ENCODE measurements at places on chromosomes 1 and 21.

DNA sequence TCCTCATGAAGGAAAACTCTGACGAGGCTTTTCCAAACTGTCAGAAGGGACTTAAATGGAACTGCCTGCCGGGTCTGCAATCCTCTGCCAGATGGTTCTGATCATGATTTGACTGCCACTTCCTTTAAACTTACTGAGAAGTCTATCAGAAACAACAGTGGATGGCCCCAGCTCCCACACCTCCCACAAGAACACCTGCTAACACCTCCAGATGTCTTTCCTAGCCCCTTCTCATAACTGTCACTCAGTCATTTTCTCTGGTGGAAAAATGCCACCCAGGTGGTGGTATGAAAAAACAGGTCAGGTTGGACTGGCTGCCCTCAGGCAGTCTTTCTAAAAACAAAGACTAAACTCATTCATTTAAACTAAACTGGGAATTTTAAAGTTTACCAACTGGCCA, 66.7 kb upstream of the ABCD3 start:
- DNase-seq = no peak

DNA sequence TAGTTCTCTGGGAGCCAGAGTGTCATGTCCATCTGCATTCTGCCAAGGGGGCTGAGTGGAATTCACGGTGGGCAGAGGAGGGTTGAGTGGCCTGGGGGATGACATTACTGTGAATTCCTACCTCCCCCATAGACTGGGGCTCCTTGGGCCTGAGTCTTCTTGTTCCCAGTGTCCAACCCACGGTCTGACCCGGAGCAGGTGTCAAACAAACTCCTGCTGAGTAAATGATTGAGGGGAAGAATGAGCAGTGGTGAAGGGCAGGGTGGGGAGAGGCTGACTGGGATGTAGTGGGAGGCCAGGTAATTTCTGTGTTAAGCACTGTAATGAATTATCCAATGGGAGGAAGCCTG, 597.6 kb downstream of the MATN1 start:
- DNase-seq = no peak

GRCh38 chr1:54008876-54009275, 9.1 kb downstream of the LDLRAD1 start:
- no peak for DNase-seq

GRCh38 chr21:16707274-16707673, 805.6 kb upstream of the CXADR start:
- DNase-seq = no peak

- DNase-seq = no peak
Observed at GRCh38 chr1:235998812-235999211, 66.1 kb downstream of the NID1 start.

- DNase-seq = no peak
Observed at GRCh38 chr1:94908190-94908589, 18.7 kb downstream of the CNN3 start.

Data from inflammatory macrophage treated with lipopolysaccharide for 1 hour (primary cell).